ENCODE measurements at places on chromosomes 2 and 18.

GRCh38 chr2:132383956-132384355, 32.6 kb upstream of the GPR39 start:
- DNase-seq: no peak

- DNase-seq: no peak
These were observed 37.5 kb upstream of the ZNF385B start for GRCh38 chr2:179898873-179899272.

GRCh38 chr2:176432434-176432833, 163.2 kb downstream of the MTX2 start:
- no peak for DNase-seq

GRCh38 chr2:240156435-240157146, 16.1 kb upstream of the OTOS start:
- peak; percentile 34 for DNase-seq

GRCh38 chr2:3449086-3449485, 69.6 kb downstream of the TRAPPC12 start:
- no peak for DNase-seq

- DNase-seq: no peak
These were observed 57.1 kb upstream of the MSH6 start for GRCh38 chr2:47725808-47726207.

DNA sequence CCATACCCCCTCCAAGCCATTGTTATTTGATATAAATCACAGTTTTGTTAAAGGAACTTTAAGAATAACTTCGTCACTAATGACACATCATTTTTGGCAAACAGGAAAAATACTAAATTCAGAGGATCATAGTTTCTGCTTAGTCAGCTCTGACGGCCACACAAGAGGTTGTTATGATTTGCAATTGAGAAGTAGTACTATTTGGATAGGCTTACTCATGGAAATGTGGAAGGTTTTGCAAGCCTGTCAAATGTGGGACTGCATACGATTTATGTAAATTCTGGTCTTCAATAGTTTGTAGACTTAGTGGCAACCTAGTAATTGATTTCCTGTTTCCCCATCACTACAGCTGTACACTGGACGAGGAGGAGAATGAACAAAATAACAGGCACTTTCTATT, 108.1 kb downstream of the ARHGEF33 start:
- DNase-seq: no peak

GRCh38 chr2:174794851-174795374, 30.6 kb upstream of the CHRNA1 start:
- no peak for DNase-seq

GRCh38 chr2:144516411-144516980, 3.4 kb downstream of the ZEB2 start:
- DNase-seq: peak; percentile 45

- no peak for DNase-seq
These were observed 55.5 kb upstream of the ADAM23 start for GRCh38 chr2:206387808-206388207.

DNA sequence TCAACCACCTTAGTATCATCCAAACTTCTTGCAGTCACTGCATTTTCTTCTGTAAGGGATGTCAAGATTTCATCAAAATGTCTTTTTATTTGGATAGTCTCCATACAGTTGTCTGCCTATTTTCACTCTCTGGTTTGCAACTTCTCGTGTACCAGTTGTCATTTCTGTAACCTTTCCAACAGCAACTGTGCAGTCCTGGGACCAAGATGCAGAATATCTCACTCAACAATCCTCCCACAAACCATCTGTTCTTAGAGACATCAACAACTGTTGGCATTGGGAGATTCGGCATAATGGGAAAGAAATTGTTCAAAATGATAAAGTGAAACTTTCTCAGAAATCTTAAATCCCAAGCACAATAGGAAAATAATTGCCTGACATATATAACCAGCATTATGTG, 933.6 kb upstream of the SLC39A10 start:
- no peak for DNase-seq

- DNase-seq: no peak
These were observed 82.5 kb downstream of the TMEM247 start for GRCh38 chr2:46561731-46562450.

DNA sequence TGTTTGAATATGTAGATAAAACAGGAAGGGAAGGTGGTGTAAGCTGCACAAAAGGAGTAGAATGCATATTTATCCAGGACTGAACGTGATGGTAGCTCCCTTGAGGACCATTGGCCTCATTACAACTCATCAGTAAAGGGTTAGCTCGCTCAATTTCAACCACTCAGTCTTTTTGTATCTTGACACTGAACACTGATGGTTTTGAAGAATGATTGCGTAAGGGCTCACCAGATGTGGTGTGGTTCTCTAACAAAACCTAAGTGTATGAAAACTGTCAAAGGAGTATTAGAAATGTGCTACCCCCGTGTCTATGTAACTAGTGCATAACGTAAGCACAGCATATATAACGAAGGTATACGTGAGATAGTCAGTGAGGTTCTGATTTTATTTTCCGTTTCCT, 272.4 kb upstream of the THSD7B start:
- DNase-seq: no peak

DNA sequence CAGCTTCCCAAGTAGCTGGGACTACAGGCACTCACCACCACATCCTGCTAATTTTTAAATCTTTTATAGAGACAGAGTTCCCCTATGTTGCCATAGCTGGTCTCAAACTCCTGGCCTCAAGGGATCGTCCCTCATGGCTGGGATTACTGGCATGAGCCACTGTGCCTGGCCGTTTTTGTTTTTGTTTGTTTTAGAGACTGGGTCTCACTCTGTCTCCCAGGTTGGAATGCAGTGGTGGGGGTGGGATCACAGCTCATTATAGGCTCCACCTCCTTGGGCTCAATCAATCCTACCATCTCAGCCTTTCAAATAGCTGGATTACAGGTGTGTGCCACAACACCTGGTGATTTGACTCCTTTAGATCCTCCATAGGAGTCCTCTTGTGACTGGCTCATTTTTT, 19.5 kb upstream of the ZDBF2 start:
- DNase-seq: no peak

DNA sequence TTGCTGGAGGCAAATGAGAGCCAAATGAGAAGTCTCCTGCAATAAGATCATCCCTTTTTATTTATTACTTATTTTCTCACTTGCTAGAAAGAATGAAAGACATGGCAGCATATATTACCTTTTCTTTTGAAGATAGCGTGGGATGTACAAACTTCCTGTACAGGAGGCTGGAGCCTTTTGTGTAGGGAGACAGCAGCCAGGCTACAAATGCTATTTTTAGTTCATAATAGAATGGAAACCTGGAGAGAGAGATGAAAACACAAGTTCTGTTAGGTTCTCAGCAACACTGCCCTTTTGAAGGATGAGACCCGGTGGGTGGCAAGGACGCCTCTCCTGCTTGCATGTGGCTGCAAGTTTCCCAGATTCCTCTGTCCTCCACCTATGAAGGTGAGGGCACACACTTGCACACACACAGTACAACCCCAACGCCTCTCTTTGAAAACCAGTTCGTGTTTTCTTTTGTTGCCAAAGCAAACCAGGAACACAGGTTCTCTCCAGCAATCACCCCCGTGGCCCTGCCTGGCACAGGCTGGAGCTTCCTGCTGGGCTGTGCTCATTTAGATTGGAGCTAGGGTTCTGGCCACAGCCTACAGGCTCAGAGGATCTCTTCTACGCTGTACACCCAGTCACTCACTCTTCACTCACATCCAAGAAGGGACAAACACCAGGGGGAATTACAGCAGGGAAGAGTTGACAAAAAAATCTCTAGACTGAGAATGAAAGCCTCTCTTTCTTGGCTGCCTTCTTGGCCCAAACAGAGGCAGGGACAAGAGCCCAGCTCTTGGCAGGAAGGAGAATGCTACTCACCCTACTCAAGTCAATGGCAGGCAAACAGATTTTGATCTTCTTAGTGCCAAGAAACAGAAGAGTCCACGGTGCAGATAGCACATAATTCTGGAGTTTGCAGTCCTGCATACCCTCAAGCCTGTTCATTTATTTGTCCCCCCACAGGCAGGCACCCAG, 55.6 kb downstream of the MRPL35 start:
- no peak for DNase-seq

GRCh38 chr2:43486603-43487002, 109.2 kb downstream of the THADA start:
- no peak for DNase-seq

- no peak for DNase-seq
These were observed 36.3 kb downstream of the ST8SIA5 start for GRCh38 chr18:46720521-46720920.

DNA sequence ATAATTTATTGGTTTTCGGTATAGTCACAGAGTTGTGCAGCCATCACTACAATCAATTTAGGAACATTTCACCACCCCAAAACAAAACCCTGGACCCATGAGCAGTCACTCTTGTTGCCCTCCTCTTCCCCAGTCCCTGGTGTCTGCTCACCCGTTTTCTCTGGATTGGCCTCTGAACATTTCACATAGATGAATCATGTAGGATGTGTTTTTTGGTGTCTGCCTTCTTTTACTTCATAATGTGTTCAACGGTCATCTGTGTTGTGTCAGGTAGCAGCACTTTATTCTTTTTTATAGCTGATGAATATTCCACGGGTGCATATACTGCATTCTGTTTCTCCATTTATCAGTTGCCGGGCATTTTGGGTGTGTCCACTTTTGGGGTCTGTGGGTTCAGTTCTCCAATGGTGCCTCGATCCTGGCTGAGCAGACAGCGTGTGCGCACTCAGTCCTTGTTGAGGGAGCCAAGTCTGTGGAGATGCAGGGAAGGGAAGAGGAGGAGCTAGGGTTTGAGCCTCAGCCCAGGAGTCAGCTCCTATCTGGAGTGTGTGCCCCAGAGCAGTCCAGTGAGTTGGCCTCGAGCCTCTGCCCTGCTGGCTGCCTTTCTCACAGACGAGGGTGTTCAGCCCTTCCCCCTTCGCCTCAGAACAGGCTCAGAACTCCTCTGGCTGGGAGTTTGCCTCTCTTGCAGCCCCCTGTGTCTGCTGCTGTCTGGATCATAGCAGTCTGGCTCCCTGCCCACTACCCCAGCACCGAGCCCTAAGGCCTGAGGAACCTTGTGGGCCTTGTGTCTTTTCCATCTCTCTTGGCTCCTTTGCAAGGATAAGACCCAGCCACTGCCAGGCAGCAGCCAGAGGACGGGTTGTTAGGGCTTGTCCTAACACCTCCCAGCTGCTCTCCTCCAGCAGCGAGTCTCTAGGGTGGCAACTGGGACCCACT, 18.0 kb downstream of the C2orf74 start:
- peak; percentile 62 for DNase-seq

GRCh38 chr2:8996006-8996405, 7.5 kb downstream of the MBOAT2 start:
- DNase-seq: no peak

DNA sequence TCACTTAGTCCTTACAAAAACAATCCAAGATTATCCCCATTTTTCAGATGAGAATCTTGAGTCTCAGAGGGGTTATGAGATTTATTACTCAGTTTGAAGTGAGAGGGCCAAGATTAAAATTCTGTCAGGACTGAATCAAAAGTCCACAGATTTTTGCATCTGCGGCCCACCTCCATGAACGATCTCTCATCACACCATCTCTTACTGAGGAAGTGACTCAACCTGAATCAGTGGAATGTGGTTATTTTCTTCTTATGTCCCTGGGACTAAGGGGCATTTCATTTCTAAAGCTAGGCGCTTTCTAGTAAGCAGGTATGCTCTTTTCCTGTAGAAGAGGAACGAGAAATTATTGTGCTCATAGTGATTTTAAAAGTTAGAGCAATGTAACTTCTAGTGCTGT, 360.3 kb upstream of the SPHKAP start:
- no peak for DNase-seq

- DNase-seq: no peak
These were observed 411 bp downstream of the NARS1 start for GRCh38 chr18:57621246-57621604.

DNA sequence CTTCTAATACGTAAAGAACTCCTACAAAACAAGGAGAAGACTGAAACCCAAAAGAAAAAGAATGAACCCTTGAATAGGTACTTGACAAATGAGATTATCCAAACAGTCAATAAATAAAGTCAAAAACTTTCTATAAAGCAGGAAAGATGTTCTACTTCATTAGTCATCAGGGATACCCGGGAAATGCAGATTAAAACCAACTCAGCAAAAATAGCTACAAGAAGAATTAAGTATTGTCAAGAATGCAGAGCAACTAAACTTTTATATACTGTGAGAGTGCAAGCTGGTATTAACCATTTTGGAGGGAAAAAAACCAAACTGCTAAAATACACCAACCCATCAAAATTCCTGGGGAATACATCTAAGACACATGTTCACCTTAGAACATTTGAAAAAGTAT, 10.4 kb downstream of the TXNL1 start:
- DNase-seq: no peak

GRCh38 chr2:192888109-192888508, 693.4 kb upstream of the TMEFF2 start:
- DNase-seq: no peak

- no peak for DNase-seq
These were observed 183.7 kb downstream of the FHOD3 start for GRCh38 chr18:36481201-36481657.

DNA sequence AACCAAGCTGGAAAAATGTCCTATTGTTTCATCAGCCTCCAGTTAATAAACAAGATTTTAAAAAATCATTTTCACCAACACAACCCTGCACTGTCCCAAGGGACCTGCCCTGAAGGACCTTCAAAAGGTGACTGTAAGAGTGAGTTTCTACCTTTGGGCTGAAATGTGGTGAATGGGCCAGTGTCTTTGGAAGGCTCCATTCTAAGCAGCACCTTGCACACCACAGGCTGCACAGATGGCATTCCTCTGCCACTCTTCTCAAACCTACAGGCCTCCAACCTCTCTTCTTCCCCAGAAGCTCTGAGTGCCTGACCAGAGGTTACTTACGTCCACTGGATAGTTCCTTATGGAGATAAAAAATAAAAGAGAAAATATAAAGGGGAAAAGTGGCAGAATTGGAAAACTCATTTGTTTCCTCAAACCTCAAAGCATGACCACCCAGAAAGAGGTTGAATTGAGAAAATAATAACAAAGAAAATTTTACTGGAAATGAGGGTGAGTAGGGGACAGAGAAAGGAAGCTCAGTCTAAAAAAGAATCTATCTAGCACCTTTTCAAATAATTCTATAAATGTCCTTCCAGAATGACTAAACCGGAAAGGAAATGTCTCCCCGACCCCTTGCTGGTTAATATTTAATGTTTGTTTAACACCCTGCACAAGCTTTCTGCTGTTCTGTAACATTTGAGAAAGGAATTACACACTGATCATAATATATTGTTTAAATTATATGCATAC, 175.7 kb downstream of the METTL4 start:
- no peak for DNase-seq
